Mucosa of descending colon (tissue), 3 donors: ENCODE measurements at places on chromosomes 13 and 19.
A peak's percentile ranks its signal among the peaks of the same experiment; 100 is the strongest.

GRCh38 chr13:113962975-113963374, 10.9 kb downstream of the C13orf46 start:
- DNase-seq: no peak

DNA sequence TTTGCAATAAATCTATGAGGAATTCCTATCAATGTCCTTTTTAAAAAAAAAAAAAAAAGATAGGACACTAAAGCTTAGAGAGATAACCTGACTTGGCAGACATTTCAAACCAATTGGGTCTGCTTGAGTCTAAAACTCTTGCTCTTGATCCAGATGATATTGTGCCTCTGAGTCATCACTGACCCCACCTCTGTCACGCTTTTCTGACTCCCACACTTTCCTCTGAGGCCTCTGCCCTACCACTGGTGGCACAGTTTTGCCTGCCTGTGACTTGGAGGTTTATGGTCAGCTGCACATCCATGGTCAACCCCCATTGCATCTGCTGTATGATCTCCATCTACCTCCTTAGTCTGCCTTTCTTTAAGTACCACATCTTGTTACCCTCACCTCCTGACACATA, 328.7 kb downstream of the SPRY2 start:
- DNase-seq: no peak

- no peak for DNase-seq
These were observed 172.4 kb downstream of the KDM4B start for GRCh38 chr19:5141129-5141849.

- no peak for DNase-seq
These were observed 457.3 kb upstream of the MIR17HG start for GRCh38 chr13:90889906-90890834.

- DNase-seq: no peak
These were observed 71.4 kb downstream of the DGKH start for GRCh38 chr13:42119875-42120274.

DNA sequence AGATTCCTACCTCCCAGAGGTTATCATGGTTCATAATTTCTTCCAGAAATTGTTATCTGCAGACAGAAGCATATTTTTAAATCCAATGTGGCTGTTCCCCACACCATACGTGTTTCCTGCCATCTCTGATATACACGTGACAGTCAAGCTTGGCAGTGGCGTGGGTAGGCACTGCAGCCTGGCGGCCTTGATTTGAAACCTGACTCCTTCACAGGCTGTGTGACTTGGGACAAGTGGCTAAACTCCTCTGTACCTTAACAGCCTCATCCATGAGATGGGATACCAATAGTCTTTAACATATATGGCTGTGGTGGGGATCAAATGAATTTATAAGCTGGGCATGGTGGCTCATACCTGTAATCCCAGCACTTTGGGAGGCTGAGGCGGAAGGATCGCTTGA, 33.2 kb downstream of the DPF1 start:
- DNase-seq: no peak

DNA sequence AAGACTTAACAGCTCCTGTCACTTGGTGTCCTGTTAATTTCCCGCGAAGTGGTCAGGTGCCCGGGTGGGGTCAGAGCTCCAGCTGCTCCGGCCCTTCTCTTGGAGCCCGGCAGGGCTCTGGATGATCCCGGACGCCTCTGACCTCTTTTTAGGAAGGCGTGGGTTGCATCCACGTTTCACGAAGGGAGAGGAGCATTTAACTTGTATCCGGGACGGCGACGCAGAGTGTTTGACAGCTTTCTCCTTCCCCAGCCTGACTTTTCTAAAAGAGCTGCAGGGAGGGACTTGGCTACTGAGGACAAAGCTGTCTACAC, 656 bp downstream of the ZNF155 start:
- peak; percentile 45 for DNase-seq

DNA sequence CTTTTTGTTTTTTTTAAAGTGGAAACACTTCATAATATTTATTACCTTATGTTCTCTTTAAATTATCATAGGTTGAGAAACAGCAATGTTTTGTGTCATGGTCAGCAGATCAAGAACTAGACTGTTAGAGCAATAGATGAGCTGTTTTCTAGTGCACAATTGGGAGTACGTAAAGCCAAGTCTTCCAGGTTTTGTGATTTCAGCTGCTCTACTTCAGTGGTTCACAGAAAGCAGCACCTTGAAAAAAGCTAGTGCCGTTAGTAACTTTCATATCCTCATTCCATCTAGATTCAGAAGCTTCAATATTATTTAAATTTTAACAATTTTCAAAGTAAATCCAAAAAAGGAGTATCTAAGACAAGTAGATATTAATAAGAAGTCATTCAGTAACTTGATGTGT, 1.9 kb downstream of the GPR18 start:
- no peak for DNase-seq

- peak; percentile 91 for DNase-seq
These were observed 8.6 kb upstream of the BCAT2 start for GRCh38 chr19:48819366-48819816.

- DNase-seq: no peak
These were observed 136.8 kb upstream of the SERP2 start for GRCh38 chr13:44236801-44237207.

GRCh38 chr19:55246462-55247451, 12.1 kb downstream of the PPP6R1 start:
- no peak for DNase-seq

- peak; percentile 73 for DNase-seq
These were observed 113.5 kb upstream of the PABPC3 start for GRCh38 chr13:24982333-24982999.

DNA sequence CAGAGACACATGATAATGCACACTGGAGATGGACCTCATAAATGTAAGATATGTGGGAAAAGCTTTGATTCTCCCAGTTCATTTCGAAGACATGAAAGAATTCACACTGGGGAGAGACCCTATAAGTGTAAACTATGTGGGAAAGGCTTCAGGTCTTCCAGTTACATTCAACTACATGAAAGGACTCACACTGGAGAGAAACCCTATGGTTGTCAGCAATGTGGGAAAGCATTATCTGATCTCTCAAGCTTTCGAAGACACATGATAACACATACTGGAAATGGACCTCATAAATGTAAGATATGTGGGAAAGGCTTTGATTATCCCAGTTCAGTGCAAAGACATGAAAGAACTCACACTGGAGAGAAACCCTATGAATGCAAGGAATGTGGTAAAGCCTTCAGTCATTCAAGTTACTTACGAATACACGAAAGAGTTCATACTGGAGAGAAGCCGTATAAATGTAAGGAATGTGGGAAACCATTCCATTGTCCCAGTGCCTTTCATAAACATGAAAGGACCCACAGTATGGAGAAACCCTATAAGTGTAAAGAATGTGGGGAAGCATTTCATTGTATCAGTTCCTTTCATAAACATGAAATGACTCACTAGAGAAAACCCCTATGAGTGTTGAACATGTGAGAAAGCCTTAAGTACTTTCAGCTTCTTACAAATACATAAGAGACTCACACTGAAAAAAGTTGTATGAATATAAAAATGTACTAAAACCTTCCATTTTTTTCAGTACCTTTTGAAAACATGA, 14.7 kb downstream of the ZNF441 start:
- DNase-seq: no peak

DNA sequence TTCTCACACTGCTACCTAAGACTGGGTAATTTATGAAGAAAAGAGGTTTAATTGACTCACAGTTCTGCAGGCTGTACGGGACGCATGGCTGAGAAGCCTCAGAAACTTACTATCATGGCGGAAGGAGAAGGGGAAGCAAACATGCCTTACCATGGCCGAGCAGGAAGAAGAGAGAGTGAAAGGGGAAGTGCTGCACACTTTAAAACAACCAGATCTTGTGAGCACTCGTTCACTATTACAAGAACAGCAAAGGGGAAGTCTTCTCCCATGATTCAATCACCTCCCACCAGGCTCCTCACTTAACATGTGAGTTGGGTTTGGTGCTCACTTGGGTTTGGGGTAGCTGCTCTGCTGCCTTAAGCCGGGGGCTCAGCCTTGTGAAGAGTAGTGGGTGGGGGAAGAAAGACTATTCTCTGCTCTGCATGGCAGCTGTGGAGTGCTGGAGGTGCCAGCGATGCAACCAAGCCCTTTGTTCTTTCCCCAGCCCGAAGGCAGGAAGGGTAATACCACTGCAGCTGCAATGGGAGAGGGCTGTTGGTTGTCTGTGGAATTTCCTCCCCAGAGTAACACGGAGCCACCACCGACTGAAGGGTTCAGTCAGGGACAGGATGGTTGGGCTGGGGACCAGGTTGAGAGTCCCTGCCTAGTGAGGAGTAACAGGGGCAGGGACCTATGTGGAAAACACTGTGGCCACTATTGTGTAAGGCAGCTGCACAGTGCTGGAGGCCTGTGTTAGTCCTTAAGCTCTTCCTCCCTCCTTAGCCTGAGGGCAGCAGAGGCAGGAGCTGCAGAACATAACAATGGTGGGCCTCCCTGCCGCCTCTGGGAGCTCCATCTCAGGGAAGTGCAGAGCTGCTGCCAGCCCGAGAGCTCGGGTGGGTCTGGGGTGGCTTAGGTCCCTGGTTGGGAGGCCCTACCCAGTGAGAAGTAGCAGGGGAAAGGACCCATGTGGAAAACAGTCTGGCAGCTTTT, 1262.5 kb downstream of the EFNB2 start:
- DNase-seq: no peak

DNA sequence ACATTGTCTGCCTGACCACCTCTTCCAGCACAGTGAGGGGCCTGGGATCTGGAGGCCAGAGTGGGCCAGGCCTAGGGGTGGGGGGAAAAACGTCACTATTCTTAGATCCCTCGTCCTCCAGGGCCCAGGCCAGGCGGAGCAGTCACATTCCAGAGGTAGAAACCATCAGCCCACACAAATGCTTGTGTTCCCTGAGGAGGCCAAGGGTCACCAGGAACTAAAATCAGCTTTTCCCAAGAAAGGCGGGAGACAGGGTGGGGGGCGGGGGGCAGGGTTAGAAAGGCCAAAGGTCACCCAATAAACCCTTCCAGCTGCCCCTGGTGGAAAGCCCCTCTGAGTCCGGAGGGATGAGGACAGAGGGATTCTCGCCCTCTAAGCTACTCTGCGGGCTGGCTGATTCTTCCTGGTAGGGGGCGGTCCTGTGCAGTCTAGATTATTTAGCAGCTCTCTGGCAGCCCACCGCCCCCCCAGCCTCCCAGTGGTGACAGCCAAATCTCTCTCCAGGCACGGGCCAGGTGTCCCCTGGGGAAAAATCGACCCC, 23.5 kb upstream of the CCL25 start:
- no peak for DNase-seq

DNA sequence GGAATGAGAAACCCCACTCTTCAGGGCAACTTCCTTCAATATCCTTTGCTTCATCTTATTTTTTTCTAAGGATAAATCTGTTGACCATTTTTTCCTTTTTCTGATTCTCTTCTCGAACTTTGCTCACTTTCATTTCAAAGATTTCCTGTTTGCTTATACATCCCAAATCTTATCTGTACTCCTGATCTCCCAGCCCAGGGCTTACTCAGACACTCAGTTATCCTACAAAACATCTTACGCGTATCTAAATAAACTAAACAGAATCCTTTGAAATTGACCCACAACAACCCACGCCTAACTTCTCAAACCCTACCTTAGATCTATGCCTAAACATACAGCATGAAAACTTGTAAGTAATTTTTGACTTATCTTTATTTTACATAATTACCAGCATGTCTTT, 179.2 kb downstream of the ABCC4 start:
- no peak for DNase-seq

DNA sequence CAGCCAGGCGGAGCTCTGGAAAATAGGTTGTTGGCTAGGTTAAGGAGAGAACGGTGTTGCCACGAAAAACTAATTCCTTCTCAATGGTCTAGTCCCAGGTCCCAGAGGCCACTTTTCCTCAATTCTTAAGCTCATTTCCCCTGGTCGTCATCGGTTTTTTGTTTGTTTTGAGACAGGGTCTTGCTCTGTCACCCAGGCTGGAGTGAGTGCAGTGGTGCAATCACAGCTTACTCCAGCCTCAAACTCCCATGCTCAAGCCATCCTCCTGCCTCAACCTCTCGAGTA, 1.2 kb downstream of the SF3A2 start:
- DNase-seq: no peak

DNA sequence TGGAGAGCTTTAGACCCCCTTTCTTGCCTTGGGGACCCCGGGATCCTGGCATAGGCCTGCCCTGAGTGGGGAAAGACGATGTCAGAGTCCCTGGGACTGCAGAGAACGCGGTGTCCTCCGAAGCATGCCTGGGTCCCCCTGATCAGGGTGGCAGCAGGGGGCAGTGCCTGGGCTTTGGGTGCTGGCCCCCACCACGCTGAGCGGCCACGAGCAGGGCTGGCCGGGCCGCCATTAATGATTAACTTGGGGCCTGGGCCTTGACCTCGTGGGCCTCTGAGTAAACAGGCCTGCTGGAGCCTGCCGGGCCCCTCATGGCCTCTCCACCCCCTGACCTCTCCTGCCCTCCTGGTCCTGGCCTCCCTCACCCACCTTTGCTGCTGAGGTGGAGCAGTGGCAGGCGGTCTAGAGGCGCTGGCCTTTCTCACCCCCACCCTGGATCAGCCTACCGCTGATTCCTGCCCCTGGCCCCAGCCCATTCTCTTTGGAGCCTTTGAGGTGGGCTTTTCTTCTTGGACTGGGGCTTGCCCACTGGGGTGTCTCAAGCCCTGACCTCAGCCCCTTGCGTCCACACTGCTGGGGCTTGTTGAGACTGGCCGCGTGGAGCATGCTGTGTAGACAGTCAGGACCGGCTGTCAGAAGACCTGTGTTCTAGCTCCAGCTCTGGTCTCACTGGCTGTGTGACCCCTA, 26.3 kb downstream of the CEBPA start:
- DNase-seq: peak; percentile 54

GRCh38 chr13:35785576-35786303, 309.3 kb upstream of the MAB21L1 start:
- DNase-seq: no peak

DNA sequence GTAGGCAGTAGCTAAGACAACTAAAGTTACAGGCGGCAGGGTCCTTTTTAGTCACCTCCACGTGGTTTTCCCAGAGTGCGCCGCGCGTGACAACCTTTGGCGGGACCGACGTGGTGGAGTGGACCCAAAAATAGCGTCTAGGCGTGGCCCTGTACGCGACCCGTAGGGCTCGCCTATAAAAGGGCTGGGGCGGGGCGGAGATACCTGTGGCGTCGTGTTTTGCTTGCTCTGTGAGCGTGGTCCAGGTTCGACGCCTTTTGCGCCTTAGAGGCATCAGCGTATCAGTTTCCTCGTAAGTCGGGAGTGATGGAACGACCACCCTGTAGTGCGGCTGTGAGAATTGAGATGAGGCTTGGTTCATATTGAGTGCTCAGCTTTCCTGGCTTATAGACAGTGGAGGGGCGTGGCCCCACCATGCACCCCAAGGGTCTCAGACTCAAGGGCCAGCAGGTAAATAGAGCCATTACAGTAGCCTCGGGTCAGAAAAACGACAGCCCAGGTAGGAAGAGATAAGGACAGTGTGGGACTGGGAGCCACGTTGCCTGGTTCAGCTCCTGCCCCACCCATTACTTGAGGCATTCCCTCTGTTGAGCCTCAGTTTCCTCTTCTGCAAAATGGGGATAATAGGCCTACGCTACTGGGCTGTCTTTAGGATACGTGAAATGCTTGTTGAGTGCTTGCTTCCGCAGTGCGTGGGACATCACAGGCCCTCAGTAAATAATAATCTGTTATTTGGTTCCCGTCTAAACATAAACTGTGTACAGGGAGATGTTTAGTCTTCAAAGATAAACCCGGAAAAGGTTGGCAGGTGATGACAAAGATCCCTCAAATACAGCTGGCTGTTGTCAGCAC, 693 bp upstream of the TMED1 start:
- DNase-seq: peak; percentile 88
